ENCODE measurements at places on chromosomes 3 and 15.

DNA sequence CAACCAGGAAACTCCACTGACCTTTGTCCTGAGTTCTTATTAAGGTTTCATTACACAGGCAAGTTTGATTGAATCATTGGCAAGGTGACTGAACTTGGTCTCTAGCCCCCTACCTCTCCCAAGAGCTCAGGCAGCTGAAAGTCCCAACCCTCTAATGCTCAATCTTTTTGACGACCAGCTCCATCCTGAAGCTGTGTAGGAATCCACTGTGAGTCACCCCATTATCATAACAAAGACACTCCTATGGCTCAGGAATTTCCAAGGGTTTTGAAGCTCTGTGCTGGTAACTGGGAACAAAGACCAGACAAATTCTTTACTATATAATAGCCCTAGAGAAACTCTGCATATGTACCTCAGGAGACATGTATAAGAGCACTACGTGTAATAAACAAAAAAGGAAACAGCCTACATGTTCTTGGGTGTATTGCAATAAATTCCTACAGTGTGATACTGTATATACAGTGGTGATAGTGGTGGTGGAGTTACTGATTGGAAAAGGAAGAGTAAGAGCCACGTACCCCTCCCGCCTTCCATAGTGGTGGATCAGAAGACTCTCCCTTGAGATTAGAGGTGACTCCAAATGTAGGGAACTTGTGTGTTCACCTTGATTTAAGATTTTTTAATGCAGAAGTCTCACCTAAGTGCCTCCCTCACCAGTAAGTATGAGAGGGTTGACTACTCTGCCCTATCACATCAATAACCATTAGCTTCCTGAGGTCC lies 116.6 kb downstream of the ST8SIA2 start:
- peak; percentile 17 for DNase-seq

- no peak for DNase-seq
These were observed 47.5 kb downstream of the FEZF2 start for GRCh38 chr3:62325896-62326295.

DNA sequence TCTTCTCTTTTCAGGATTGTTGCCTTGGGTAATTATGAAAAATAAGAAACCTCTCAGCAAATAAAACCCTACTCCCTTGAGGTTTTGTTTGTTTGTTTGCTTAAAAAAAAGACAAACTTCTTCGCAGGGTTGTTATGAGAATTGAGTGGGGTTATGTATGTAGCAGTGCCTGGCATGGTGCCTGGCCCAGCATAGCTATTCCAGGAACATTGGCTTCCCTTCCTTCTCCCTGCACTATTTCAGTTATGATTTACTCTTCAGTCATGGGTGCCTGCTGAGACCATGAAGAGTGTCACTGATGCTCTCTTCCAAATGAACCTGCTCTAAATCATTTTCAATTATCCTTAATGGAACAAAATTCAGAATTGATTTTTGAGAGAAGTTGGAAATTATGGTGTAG lies 283.5 kb upstream of the ROPN1 start:
- no peak for DNase-seq

DNA sequence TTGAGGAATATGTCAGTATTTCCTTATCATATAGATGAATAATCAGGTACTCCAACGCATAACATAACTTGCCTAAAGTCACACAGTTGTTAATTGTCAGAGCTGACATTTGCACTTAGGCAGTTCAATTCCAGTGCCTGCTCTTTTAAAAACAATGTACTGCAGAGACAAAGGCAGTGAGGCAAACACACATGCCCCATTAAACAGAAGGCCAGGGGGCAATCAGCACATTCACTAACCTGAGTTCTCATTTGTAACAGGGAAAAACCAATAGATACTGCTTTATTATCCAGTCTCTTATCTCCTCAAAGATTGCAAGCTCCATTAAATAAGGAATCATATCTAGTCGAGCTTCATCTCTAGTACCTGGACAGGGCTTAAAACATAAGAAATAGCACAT lies 1017.4 kb downstream of the SQOR start:
- DNase-seq, result no peak

- DNase-seq, result no peak
These were observed 407.5 kb upstream of the NECTIN3 start for GRCh38 chr3:110664148-110664547.

DNA sequence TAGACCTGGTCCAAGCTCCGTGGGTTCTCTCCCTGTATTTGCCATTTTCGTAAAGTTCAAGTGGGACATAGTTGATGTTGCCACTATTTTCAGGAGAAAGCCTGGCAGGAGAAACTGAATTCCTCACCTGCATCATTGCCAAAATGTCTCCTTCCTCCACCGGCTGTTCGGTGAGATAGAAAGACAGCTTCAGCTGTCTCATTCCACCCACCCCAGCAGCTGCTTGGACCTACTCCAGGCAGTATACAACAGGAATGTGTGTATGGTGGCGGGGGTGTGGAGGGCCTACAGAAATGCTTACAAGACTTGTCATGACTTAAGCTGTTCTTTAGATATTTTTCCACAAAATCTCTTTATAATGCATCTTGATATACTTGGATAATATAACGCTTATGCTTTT lies 132.7 kb upstream of the RAP2B start:
- peak; percentile 68 for DNase-seq

DNA sequence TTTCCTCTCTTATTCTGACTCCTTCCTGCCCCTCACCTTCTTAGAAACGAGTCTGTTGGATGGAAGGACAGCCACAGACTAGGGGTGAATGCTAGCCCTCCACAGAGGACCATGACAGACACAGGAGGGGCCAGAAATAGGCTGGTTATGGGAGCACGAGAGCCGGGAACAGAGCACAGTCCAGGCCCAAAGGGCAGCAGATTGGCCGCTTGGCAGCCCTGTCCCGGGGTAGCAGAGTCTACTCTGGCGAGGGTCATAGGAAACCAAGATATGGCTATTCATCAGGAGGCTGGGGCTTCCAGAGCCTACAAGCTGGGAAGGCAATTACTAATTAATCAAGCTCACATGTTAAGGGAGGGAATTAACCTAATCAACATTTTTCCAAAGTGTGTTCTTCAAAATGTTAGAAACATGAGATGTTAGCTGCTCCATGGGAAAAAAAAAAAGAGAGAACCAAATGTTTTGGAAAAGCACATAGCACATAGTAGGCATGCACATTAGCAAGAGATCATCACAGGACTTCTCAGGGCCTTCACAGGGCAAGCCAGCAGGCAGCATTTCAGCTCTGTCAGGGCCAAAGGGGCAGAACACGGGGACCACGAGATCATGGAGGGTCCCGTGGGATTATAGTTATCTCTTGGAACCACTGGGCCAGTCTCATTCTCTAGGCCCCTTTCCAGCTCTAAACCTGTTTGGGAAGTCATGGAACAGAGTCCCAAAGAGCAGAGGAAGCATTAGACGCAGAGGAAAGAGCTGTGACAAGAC lies 13.3 kb downstream of the SEMA3G start:
- DNase-seq, result no peak

- DNase-seq, result no peak
These were observed 12.4 kb downstream of the CFAP161 start for GRCh38 chr15:81146466-81146865.

DNA sequence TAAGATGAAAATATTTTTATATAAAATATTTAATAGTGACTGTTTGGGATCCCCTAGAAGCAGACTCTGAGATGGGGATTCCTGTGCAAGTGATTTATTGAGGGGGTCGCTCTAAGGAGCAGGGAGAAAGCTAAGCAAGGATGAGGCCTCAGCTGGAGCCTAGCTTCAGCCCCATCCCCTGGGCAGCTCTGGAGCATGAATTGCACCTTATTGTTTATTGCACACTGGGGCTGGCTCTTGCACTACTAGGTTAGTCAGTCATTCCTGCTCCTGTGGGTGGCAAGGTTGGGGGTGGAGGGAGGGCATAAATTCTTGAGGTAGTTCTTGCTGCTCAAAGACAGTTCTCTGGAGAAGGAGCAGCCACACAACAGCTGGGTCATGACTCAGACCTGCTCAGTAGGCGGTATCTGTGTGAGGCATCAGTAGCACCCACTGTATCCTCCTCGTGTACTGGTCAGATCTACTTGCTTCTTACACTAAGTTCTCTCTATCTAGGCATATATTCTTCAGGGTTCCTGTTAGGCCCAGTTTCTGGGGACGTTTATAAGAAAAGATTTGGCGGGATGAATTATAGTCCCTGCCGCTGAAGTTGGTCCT lies 27.2 kb upstream of the TNFSF10 start:
- peak; percentile 46 for DNase-seq

DNA sequence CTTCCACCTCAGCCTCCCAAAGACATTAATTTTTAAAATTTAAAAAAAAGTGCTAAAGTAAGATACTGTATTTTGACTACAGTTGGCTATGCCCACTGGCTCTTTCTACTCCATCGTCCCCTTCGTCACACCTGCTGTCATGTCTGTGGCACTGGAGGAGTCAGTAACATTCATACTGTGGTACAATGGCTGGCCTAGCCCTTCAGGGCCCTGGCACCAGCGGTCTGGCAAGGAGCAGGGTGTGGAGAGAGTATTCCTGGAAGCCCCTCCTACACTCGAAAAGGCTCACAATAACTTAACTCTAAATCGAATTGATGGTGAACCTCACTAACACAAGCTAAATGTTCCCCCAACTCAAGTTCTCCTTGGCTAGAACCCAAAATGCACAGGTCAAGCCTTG lies 89.7 kb upstream of the RASGRF1 start:
- DNase-seq, result no peak

DNA sequence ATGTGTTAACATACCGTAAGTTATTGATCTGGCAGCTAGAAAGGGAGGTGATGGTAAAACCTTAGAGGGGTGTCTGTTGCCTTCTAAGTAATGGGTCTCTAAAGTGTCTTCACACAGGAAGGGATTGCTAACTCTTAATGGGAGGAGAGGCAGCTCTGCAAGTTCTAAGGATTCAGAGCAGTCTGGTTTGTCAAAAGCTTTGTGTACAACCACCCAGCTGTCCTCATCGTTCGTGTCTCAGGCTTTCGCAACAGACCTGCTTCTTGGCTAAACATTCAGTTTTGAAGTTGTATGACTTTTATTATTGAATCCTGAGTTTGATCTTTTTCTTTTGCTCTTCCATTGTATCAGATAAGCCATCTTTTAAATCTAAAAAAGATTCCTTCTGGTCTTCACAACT lies 404.9 kb downstream of the SQOR start:
- no peak for DNase-seq

All from fibroblast of skin of left quadriceps (primary cell).